ENCODE measurements at places on chromosomes 2 and 18.
A peak's percentile ranks its signal among the peaks of the same experiment; 100 is the strongest.

DNA sequence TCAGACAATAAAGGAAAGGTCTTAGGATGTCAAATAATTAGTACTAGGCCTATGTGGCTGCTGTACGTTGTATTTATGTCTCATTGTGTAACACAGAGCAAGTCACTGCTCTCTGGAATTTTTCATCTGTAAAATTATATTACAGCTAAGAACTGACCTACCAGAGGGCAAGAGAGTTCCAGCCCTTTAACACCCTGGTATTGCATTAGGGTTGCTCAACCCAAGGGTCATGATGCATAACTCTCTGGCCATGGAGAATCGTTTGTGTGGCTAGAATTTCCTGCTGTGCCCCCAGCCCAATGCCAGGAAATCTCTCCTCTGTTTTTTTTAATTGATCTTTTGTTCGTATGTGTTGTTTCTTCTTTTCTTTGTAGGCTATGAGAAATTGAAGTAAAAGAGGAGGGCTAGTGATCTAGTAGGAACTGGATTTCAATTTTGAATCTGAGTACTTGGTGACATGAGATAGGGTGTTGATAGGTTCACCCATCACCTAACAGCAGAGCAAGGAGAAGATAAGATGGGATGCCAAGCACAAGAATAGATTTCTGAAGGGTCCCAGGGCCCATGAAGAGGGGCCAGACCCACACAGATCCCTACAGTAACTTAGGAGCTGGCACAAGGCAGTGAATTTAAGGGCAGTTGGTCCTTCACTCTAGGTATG lies 571.2 kb upstream of the TNP1 start:
- no peak for DNase-seq

GRCh38 chr2:238159071-238159539 lies 335 bp downstream of the ERFE start:
- DNase-seq = peak; percentile 28

GRCh38 chr2:39647104-39647765 lies 18.5 kb upstream of the TMEM178A start:
- DNase-seq = no peak

- no peak for DNase-seq
These were observed 120.0 kb downstream of the COL4A4 start for GRCh38 chr2:227043981-227044380.

GRCh38 chr2:161423421-161424393 lies 7.6 kb downstream of the TBR1 start:
- no peak for DNase-seq

DNA sequence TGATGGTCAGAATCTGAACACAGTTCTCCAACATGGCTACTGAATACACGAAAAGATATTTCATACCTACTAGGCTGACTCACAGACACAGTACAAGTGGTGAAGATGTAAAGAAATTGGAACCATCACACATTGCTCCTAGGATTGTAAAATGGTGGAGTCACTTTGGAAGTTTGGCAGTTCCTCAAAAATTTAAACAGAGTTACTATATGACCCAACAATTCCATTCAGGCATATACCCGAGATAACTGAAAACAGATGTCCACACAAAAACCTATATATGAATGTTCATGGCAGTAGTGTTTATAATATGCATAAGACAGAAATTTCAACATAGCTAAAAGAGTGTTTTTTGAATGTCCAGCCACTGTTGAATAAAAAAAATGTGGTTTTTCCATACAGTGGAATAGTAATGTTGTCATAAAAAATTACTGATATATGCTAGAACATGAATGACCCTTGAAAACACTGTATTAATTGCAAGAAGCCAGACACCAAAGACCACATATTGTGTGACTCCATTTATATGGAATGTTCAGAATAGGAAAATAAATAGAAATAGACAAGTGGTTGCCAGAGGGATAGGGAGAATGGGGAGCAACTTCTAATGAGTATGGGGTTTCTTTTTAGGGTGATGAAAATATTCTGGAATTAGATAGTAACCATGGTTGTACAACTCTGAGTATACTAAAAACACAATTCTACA lies 10.1 kb downstream of the RMP24 start:
- DNase-seq = peak; percentile 4

- DNase-seq = no peak
These were observed 897.3 kb upstream of the DDX18 start for GRCh38 chr2:116917196-116917595.

DNA sequence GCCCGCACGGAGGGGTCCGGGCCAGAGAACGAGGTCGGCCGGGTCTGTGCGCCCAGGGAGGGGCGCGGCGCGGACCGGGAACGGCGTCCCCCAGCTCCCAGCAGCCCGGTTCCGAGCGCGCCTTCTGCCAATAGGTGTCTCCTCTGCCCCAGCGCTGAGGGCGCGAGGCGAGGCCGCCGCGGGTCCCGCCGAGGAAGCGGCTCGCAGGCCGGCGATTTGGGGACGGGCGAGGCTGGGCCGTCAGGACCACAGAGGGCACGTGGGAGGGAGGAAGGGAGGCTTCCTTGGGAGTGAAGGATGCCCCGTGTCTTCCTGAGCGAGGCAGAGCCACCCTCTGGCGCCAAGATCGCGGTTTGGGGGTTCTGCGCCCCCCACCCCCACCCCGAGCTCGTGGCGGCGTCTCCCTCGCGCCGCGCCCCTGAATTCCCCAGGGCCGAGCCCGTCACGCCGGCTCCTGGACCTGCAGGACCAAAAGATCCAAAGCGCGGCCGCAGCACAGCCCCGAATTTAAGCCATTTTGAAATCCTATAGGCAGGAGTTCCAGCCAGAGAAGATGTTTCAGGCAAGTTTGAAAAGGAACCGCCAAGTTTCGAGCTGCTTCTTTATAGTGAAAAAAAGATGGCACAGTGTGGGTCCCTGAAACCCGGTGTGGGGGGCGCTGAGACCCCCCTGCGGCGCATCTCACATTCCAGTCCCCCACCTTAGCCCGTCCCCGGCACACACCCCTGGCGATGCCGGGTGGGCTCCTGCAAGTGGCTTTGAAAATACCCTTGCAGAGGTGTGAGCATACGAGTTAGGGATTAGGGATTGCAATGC lies 909 bp downstream of the NFATC1 start:
- DNase-seq = peak; percentile 49

DNA sequence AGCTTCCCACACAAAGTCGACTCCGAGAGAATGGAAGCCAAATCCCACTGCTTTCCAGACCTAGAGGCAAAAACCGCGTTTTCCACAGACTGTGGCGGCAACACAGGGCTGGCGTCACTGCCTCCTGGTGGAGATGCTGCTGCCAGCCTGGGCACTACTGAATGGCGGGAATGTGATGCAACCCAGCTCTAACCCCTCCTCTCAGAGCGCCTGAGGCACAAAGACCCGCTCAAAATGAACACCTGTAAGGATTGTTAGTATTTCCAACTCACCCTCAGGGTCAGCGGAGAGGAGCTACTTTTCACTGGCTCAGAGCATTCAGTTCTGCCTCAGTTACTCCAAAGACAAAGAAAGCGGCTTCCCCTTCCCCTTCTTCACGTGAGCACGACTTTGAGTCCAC lies 548.0 kb upstream of the SALL3 start:
- no peak for DNase-seq

GRCh38 chr2:24845691-24846090 lies 52.5 kb downstream of the CENPO start:
- no peak for DNase-seq

- DNase-seq = no peak
These were observed 33.0 kb downstream of the COL5A2 start for GRCh38 chr2:189146553-189146952.

DNA sequence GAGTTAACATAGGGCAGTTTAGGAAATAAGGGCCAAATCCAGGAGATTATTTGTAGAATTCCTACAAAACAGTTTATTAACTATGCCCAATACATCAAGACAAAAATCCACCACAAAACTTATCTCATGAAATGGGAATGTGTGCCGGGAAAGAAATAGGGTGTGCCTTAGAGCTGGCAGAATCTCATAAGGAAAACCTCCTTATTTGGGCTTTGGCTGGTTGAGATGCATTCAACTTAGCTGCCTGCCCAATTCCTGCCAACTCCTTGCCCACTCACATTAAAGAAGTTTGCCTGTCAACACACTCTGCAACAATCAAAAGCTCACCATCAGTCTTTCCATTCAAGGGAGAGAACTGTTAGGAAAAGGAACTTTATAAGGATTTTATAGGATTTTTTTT lies 500.6 kb downstream of the SATB2 start:
- no peak for DNase-seq

DNA sequence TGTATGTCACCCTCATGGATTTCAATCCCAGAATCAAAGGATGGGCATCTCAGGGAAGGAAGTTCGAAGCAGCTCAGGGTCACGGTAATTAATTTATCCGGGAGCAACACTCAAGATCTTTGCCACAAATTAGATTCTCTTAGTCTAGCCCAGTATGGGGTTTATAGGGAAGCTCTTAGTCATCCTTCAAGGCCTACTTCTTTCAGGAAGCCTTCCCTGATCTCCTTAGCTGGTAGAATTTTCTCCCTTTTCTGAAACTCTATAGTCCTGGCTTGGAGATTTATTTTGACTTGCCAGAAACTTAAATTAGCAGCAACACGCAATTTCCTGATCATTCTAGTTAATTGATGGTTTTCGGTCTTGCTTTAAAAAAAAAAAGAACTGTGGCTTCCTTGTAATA lies 20.5 kb upstream of the GREB1 start:
- DNase-seq = no peak

- no peak for DNase-seq
These were observed 94.4 kb upstream of the NOSTRIN start for GRCh38 chr2:168708080-168708479.

DNA sequence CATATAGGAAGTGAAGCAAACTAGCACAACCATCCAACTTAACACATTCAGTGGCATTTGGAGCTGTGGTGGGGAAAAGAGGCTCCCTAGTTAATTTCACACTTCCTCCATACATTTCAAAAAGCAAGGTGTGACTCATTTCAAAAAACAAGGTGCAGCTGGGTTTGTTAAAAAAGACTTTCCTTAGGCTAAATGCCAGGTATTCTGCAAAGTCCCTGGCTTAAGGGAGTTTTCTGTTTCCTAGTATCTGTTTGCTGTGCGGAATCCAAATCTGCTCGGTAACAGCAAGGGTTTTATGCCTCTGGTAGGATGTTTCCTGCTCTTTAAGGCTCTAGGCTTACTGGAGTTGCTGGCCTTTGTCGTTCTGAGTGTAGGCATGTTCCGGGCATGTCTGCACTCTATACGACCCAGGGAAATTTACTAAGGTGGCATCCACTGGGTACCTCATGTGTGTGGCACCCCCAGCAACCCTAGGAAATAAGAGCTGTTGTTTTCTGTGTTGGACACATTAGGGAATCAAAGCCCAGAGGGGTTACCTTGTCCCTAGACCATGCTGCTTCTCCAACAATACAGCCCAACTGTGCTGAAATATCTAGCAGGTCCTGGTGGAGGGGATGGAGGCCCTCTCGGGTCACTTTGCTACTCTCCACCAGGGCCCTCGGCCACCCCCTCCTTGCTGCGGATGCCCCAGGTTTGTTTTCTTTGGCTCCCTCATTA lies 634 bp upstream of the MSGN1 start:
- no peak for DNase-seq

- DNase-seq = no peak
These were observed 14.3 kb downstream of the CABLES1 start for GRCh38 chr18:23149570-23149969.

Data from AG08395 (cell line).